ENCODE measurements at places on chromosomes 6 and 20.

DNA sequence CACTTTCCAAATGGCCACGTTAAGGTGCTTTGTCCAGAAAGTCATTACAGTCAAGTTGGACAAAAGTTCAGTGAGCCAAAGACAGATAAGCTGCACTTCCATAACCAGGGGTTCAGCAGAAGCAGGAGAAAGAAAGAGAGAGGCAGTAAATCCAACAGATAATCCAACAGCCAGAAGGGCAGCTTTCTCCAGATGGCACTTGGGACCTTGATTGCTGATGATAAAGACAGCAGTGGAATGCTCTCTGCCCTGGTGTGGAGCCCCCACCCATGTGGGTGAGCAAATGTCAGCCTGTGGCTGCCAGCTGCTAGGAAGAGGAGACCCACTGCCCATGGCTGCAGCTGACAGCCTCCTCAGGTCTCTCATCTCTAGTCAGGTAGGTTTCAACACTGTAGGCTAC is 18.7 kb upstream of the NRSN1 start:
- no peak for DNase-seq

GRCh38 chr6:141969201-141969600 is 163.5 kb upstream of the GJE1 start:
- no peak for DNase-seq

- no peak for DNase-seq
Observed at GRCh38 chr6:42389736-42390135, 62.0 kb downstream of the TRERF1 start.

DNA sequence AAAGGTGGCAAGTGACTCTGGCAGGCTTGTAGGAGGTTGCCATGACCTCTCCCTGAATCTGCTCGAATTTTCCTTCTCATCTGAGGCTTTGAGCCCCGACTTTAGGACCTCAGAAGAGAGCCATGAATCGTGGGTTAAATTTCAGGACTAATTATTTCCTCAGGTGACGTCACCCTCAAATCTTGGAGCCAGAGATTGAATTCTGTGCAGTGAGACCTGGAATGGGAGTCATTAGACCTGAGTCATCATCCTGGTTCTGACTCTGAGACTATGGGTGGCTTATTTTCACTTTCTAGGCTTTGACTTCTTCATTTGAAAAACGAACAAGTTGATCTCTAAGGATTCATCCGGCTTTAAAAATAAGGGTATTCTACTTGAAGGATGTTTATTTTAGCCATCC is 48.5 kb upstream of the PDYN start:
- DNase-seq = no peak

DNA sequence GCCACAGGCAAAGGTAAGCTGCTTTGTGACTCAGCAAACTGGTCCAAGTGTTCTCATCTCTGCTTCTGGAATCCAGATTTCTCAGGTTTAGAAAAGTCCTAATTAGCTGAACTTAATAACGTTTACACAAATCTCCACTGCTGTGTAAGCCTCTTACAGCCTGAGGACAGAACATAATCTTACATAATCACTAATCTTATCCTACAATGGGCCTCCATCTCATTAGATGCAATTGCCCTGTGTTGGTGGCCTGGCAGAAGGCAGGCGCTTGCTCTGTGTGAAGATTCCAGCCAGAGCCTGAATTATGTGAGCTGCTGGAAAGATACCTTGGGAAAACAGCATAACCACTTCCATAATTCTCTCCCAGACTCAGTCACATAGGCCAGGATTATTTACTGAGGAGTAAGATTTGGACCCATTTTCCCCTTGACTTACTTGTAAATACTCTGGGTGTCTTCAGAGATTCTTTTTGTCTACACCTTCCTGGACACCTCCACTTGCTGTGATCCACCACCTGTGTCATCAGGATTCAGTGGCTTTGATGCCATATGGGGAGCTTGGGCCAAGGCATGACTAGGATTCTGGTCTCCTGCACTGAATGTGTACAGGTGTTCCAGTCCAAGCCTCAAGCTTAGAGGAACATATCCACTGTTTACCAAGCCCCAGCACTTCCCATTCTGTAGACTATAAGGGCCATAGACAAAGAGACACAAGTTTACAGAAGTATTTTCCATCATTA is 104.4 kb downstream of the C6orf118 start:
- no peak for DNase-seq

DNA sequence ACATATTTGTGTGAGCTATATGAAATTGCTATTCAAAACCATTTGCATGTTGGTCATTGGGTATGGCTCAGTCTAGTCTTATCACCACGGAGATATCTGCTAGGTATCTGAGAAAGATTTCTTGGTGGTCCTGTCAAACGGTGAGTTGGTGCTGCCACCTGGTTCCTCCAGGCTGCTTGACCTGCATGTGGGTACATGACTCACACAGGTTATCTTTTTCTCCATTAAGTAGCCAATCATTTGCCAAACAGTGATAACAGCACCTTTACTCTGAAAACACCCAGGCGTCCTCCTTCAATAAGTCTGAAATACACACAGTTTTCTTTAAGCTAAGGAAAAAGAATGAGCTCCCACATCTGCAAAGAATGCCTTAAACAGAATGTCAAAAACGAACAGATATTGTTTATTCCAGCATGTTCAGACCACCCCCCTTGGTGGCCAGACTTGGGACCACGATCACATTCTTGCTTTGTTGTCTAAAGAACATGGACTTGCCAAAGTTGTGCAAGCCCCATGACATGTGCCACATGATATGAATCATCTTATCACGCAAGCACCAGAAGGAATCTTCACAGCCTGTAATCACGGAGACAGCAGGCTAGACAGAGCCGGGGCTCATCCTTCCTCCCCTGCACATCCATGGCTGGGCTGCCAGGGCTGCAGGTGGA is 200.7 kb upstream of the THBS2 start:
- no peak for DNase-seq

DNA sequence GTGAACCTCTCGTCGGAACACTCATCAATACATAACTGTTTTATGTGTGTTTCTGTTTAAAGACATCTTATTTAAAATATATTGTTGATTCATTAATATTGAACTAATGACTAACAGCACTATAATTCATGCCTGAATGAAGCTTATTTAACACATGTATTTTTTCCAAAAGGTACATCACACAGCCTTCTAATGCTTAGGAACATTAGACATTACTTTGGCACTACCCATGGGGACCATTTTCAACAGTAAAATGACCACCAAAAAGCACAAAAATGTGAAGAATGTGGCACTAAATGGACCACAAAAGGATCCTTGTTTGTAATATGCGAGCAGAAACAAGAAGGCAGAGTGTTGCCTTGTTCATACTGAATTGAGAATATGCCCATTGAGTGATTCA is 109.2 kb downstream of the CEP57L1 start:
- DNase-seq = no peak

DNA sequence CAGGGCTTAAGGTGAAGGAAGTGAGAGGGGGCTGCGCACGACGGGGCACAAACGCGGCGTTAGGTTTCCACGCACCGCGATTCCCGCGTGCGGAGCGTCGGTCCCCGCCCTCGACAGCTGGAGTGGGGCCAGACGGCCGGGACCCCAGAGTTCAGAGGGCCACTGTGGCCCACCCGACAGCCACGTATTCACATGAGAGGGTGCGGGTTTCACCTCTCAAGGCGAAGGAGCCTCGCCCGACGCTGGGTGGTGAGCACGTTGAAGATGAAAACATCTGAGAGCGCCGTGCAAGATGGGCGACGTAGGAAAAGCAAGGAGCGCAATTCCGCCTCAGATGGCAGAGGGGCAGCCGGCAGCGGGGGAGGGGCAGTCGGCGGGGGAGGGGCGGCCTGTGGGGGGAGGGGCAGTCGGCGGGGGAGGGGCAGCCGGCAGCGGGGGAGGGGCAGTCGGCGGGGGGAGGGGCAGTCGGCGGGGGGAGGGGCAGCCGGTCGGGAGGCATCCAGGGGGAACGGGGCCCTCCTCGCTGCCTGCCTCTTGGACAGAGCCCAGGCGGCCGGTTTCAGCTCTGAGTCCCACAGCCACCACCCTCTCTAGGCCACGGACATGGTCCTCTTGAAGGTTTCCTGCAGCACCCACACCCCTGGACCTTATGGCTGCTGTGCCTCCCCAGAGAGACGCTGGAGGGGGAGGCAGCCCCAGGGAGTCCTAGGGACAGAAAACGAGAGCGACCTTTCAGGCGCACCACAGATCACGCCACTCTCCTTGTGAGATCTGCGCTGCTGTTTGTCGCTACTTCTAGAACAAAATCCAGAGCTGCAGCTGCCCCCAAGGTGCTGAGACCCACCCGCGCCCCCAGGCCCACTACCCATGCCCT is 113.7 kb downstream of the DLL1 start:
- no peak for DNase-seq

DNA sequence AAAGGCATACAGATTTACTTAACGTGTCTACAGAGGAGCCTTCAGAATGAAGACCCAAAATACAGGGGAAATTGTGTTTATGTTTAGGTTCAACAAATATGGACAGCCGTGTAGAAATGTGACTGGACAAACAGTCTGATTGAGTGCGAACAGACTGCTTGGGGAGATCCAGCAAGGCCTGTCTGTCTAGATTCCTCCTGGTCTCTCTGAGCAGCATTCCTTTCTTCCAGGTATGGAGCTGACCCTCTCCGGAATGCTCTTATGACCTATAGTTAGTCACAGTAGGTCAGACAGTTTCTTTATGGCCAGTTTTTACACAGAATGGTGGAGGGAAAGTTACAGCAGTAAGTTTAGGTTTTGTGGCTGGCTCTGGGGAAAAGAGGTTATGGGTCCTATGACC is 9.0 kb downstream of the RIN2 start:
- no peak for DNase-seq

All from activated CD4-positive, alpha-beta T cell treated with anti-CD3 and anti-CD28 coated beads, Interleukin-2, amount 50 U/mL, for 48 hours (primary cell).